ENCODE measurements at places on chromosomes 16 and 17. TPM values are rescaled to one million over a fixed set of nuclear protein-coding genes. Genes with fewer than 3 reads are reported as not detected.
A peak's percentile ranks its signal among the peaks of the same experiment; 100 is the strongest.

USH1G gene
- 0.48 TPM for total RNA-seq

SCN4A gene
- total RNA-seq, result not detected

TMEM114 gene
- total RNA-seq, result not detected

SUPT4H1 gene
- total RNA-seq, result 70.9 TPM

RGS11 gene
- 8.9 TPM for total RNA-seq

DNA sequence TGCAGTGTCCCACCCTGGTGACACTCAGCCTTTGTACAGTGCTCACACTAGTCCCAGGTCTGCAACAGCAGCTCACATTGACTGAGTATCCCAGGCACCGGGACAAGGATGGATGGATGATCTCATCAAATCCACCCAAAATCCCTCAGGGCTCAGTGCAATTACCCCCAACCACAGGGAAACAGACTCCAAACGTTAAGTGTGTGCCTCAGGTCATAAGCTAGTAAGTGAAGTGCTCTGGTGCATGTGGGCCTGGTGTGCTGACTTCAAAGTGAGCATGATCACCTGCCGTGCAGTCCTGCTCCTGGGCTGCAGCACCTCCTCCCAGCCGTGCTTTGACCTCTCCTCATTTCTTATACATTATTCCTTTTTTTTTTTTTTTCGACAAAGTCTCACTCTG is 31.2 kb upstream of the CD300E start:
- H3K4me1 ChIP-seq, result no peaks in the 10 kb centered on the region
- H3K27me3 ChIP-seq, result no peaks in the 10 kb centered on the region
- no peak overlapping the region for H3K4me3 ChIP-seq

- no peak overlapping the region for H3K27ac ChIP-seq
- no peaks in the 10 kb centered on the region for H3K27me3 ChIP-seq
- no peaks in the 10 kb centered on the region for H3K4me1 ChIP-seq
- no peaks in the 10 kb centered on the region for H3K36me3 ChIP-seq
These were observed 529.0 kb upstream of the CDH5 start for GRCh38 chr16:65837464-65837863.

GRCh38 chr17:62757500-62757951 is 50.6 kb downstream of the MARCHF10 start:
- DNase-seq, result no peak
- no peak overlapping the region for H3K4me3 ChIP-seq
- H3K27me3 ChIP-seq, result no peaks in the 10 kb centered on the region
- no peaks in the 10 kb centered on the region for H3K4me1 ChIP-seq

GRCh38 chr17:81222906-81223761 is at the start of gene CEP131:
Gene CEP131, minus strand, starts transcription at chr17:81222965. Its CDS starts 2,909 bp downstream, at chr17:81220056.
- H3K27ac ChIP-seq, result peak within 1 kb of the TSS; percentile 90
- peak within 1 kb of the TSS; percentile 95 for H3K4me3 ChIP-seq
- no peaks in the 10 kb centered on the region for H3K36me3 ChIP-seq
- peaks cover 9% of the 10 kb centered on the region for H3K4me1 ChIP-seq
- H3K27me3 ChIP-seq, result no peaks in the 10 kb centered on the region
- peak; percentile 99 for DNase-seq

- H3K4me1 ChIP-seq, result no peaks in the 10 kb centered on the region
- no peaks in the 10 kb centered on the region for H3K27me3 ChIP-seq
- H3K36me3 ChIP-seq, result no peaks in the 10 kb centered on the region
- DNase-seq, result no peak
- no peak overlapping the region for H3K4me3 ChIP-seq
These were observed 97.7 kb downstream of the GSG1L start for GRCh38 chr16:27965801-27966200.

DNA sequence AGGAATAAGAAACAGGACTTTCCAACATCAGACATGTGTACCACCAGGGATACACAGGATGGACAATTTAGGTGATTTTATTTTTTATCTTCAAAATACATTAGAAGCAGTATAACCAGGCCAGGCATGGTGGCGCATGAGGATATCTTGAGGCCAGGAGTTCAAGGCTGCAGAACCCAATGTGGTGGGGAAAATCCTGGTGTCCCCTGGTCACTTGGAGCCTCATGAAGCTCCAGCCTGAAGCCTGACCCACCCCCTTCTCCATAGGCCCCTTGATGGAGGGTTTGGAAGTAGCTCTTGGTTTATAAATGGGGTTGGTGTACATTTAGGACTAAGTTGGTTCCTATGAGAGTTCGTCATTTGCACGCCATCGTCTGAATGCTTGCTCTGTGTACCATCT is 88.6 kb downstream of the MYH11 start:
- no peak for DNase-seq
- H3K4me1 ChIP-seq, result no peaks in the 10 kb centered on the region
- no peaks in the 10 kb centered on the region for H3K27me3 ChIP-seq
- H3K36me3 ChIP-seq, result no peaks in the 10 kb centered on the region

DNA sequence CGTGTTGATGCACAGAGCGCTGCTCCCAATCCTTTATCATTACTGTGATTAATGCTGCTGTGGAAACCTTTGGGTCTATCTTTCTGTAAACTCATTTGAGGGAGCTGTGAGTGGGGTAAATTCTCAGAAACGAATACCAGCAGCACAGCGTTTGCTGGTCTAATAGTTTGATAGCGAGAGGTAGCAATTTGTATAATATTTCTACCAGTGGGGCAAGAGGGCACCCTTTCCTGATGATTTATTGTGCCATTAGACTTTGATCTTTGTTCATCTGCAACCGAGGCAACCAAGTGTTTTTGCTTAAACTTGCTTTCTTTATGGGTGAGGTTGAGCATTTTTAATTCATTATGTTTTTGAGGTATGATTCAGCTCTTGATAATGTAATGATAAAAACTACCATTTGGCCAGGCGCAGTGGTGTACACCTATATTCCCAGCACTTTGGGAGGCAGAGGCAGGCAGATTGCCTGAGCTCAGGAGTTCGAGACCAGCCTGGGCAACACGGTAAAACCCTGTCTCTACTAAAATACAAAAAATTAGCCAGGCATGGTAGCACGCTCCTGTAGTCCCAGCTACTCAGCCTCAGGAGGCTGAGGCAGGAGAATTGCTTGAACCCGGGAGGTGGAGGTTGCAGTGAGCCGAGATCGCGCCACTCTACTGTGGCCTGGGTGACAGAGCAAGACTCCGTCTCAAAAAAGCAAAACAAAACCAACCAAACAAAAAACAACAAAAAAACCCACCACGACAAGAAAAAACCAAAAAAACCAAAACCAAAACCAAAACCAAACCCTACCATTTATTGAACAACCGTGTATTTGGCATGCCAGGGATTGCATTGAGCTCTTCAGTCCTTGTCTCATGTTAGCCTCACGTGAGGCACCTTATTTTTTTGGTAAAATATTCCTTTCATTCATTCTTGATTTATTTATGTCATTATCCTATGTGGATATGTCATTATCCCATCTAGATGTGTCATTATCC is 81.5 kb downstream of the PLCG2 start:
- no peaks in the 10 kb centered on the region for H3K27me3 ChIP-seq
- no peak for DNase-seq
- no peak overlapping the region for H3K4me3 ChIP-seq

GRCh38 chr17:27591986-27592385 is 39.0 kb upstream of the LGALS9 start:
- H3K4me3 ChIP-seq, result no peak overlapping the region
- H3K4me1 ChIP-seq, result no peaks in the 10 kb centered on the region
- H3K27ac ChIP-seq, result no peak overlapping the region
- no peak for DNase-seq

DNA sequence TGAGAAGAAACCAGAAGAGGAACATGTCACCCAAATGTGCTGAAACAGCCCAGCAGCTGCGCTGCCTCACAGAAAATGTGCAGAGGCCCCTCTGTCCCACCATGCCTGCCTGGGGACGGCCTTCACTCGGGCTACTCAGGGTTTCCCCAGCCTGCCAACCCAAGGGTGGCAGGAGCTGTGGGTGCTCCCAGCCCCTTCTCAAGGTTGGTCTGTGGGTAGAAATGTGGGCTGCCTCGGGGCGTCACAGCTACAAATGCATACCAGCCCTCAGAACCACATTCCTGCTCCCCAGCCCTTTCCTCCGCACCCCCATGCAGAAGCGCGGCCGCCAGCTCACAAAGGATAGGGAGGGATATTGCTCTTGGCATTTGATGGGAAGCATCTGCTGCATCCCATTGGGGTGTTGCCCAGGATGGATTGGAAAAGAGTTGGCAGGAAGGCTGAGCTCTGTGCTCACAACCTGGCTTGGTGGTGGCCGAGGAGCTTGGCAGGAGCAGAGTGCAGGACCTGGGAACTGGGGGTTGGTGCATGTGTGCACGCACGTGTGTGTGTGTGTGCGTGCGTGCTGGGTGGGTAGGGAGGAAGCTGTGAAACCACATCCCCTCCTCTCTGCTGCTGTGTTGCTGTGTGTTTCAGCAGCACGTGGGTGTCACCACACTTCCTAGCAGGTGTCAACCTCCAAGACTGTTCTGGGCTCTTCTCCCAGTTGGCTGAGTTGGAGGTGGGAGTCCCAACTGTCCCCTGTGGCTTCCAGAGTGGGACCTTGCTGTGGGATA is 304.4 kb downstream of the SEC14L1 start:
- peak overlapping the region; percentile 16 for H3K27ac ChIP-seq
- H3K27me3 ChIP-seq, result no peaks in the 10 kb centered on the region
- H3K4me3 ChIP-seq, result no peak overlapping the region
- no peak for DNase-seq
- H3K36me3 ChIP-seq, result no peaks in the 10 kb centered on the region
- H3K4me1 ChIP-seq, result peaks cover 21% of the 10 kb centered on the region

DNA sequence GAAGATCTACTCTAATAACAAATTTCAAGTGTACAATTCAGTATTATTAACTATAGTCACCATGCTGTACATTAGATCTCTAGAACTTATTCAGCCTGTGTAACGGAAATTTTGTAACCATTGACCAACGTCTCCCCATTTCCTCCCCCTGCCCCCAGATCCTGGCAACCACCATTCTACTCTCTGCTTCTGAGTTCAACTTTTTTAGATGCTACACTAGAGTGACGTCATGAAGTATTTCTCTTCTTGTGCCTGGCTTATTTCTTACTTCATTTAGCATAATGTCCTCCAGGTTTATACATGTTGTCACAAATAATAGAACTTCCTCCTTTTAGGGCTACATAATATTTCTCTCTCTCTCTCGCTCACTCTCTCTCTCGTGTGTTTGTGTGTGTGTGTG is 157.5 kb downstream of the ANKFN1 start:
- no peak for DNase-seq
- H3K36me3 ChIP-seq, result no peaks in the 10 kb centered on the region
- H3K27ac ChIP-seq, result no peak overlapping the region
- no peak overlapping the region for H3K4me3 ChIP-seq
- H3K4me1 ChIP-seq, result no peaks in the 10 kb centered on the region

- DNase-seq, result peak; percentile 23
- no peaks in the 10 kb centered on the region for H3K27me3 ChIP-seq
- H3K4me1 ChIP-seq, result no peaks in the 10 kb centered on the region
- H3K4me3 ChIP-seq, result no peak overlapping the region
- no peak overlapping the region for H3K27ac ChIP-seq
These were observed 43.9 kb downstream of the MEAK7 start for GRCh38 chr16:84460406-84461028.

DNA sequence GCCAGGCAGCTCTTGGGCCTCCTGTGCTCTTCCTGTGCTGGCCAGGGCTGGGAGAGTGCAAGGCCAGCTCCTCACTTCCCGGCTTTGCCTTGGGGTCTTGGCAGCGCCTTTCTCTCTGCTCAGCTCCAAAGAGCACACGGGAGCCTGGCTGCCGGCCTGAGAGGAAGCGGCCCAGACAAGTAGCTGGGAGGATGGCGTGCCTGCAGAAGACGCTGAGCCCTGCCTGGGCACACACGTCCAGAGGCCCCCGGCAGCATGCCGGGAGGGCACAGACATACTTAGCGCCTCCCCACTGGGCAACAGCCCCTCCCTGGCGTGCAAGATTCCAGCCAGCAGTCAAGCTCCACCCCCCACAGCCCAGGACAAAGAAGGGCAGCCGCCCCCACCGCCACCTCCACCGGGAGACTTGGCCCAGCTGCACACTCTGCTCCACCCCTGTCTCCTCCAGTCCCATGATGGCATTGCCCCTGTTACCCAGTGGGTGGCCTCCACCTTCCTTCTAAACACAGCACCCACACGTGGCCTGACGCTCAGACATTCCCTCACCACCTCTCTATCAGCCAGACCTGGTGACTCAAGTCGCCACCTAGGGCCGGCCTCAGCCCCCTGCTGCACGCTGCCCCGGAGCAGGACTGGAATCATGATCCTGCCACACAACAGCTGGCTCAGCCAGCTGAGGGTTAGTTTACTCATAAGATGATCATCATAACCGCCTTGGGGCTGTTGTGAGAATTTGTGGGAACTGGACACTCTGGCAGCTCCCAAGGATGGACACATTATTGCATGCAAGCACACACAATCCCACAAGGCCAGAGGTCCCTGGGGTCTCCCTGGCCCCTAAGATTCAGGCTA is 12.4 kb downstream of the SGCA start:
- H3K27me3 ChIP-seq, result no peaks in the 10 kb centered on the region
- peaks cover 31% of the 10 kb centered on the region for H3K4me1 ChIP-seq
- H3K4me3 ChIP-seq, result no peak overlapping the region

- no peak overlapping the region for H3K4me3 ChIP-seq
- H3K27ac ChIP-seq, result no peak overlapping the region
- H3K4me1 ChIP-seq, result no peaks in the 10 kb centered on the region
- H3K36me3 ChIP-seq, result no peaks in the 10 kb centered on the region
These were observed 4.6 kb downstream of the PPM1E start for GRCh38 chr17:58760248-58760647.

GRCh38 chr16:75566758-75567255 is 628 bp downstream of the GABARAPL2 start:
- H3K36me3 ChIP-seq, result peaks cover 7% of the 10 kb centered on the region
- DNase-seq, result no peak
- peak overlapping the region; percentile 44 for H3K4me3 ChIP-seq
- H3K27ac ChIP-seq, result no peak overlapping the region

DNA sequence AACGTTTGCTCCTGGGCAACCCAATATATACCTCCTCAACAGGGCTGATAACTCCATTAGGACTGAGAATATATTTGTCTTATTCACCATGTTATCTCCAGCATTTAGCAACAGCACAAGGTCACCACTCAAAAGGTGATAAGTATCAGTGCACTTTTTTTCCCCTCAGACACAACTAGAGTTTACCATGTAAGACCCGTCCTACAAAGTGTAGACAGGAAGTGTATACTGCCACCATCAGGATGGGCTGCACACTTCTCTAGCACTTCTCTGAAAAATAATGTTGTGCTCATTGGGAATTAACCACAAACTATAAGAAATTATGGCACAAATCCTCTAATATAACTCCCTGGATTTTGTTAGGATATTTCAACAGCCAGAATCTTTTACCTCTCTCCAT is 5.7 kb upstream of the VAT1L start:
- H3K27me3 ChIP-seq, result no peaks in the 10 kb centered on the region
- H3K4me1 ChIP-seq, result 0 out of 2 replicates have a peak, but pooled peaks cover 3% of the 10 kb centered on the region
- no peak overlapping the region for H3K27ac ChIP-seq
- DNase-seq, result peak; percentile 14
- H3K4me3 ChIP-seq, result no peak overlapping the region

Measured in Caco-2 (cell line).